ENCODE measurements at places on chromosomes 1 and 21.

GRCh38 chr1:160618763-160619274 lies 28.0 kb downstream of the SLAMF1 start:
- no peak for DNase-seq

DNA sequence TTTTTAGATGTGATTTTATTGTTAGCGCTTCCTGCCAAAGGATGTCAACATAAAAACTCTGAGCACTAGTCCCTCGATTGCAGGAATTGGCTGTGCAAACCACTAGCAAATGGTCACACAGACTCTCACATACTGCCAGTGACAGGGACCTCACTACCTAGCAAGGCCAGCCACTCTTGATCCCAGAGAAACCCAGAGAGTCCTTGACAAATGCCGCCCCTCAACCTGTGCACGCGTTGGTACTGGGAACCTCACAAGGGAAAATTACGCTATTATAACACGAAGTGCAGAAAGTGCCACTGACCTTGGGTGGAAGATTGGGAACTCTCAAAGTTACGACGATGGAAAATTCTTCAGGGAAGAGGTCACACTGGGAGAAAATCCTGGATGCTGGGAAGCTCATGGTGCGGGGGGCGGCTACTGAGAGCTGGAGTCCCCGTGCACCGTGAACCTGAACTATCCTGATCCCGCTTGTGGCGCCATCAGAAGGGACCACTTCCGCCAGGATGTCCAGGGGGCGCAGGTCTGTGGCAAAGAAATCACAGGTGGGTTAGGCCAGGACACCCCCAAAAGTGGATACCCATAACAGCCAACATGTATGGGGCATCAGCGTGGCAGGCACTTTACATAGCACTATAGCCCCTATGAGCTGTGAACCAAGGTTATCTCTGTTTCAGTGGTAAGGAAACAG lies 5.9 kb upstream of the KRTAP10-4 start:
- DNase-seq: no peak

DNA sequence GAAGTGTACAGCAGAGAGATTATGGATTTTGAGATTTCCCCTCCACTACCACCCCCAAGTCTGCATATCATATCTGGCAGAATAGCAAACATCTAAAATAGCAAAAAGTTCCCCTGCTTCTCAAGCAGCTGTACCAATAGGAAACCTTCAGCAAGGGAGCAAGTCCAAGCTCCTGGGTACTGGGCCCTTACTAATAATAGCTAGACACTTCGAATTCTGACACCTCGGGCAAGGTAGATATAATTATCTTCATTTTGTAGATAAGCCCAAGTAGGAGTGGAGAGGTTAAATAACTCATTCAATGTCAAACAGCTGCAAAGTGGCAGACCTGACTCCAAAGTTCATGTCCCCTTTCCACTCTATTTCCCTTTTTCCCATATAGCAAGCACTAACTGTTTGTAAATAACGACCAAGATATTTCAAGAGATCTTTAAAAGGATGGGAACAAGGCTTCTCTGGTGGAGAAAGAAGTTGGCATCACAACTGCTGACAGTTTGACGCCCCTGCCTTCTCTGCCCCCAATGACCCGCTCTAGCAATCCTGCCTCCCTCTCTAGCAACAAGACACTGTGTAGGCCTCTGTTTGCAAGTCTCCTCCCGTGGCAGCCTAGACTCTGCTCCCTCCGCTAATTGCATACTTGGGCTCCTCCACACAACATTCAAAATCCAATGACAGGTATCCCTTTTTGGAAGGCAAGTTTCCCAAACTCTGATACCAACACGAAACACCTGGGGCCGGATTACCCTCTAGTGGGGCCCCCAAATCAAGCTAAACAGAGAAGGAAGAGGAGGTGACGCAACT lies 18.7 kb upstream of the ADAR start:
- no peak for DNase-seq

DNA sequence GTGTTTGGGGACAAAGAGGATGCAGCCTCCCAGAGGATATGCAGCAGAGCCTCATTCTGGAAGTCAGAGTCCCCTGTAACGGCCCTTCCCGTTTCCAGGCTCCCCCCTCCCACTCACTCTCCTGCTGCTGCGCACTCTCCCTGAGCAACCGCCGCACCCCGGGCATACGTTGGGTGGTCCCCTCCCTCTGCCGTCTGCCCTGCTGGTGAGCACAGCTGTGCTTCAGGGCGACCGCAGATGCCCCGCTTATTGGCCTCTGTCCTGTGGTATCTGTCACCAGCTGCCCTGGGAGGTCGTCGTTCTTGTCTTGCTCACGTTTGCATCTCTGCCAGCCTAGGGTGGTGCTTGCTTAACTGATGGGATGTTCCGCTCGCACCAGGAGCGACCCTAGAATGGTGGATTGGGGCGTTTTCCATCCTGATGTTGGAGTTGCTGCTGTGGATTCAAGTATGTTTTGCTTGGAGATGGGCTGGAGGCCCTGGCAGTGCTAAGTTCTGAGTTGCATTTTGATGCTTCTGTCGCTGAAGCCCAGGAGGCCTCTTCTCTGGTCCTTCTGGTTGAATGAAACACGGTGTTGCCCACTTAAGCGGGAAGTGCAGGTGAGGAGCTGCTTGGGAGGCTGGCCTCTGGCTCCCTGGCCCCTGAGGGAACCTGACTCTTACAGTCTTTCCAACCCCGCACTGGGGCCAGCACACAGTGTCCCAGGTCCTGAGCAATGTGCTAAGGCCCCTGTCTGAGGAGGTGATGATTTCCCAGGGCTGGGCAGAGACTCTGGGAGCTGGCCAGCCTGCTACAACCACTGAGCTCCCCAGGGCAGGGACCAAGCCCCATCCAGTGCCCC lies 3.2 kb downstream of the TMEM201 start:
- no peak for DNase-seq

DNA sequence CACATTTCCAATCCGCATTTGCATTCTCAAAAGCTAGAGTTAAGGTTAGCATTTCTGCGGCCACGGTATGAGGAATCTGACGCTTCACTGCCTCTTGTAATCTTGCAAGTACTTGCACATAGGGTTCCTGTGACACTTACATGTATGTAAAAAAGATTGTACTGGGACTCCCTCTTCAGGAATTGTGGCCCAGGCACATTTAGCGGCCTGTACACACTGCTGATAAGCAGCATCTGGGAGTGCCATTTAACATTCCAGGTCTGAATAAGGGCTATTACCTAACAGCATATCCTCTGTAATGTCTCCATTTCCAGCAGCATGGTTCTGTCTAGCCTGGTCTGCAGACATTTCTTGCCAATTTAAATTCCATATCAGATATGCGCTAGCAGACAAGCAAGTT lies 75.7 kb downstream of the AXDND1 start:
- no peak for DNase-seq

DNA sequence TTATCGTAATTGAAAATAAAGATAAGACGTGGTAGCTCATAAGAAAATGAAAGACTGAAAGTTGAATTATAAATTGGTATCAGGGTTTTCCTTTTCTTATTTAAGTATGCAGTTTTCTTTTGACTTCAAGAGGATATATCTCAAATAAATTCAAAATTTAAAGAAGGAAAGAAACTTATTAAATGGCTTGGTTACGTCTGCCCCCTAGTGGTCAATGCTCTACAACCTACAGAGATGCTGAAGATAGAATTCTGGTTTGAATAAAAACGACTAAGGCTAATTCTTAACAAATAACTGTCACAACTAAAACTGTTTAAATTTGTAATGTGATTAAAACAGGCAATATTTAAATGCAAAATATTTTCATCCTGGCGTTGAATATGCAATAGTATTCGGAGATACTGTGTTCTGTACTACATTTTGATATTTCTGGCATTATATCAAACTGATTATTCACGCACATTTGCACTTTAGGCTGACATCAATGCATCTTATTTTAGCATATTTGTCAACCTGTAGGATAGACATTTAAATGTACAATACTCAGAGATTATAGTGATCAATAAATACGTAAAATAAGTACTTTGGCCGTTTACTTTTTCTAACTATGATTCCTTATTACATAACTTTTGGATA lies 26.8 kb downstream of the IFI44 start:
- DNase-seq: peak; percentile 61

Data from stomach (tissue), 19 donors.